ENCODE measurements at places on chromosomes 1 and 21.

- no peak for DNase-seq
These were observed 9.8 kb upstream of the ERMAP start for GRCh38 chr1:42807056-42807668.

DNA sequence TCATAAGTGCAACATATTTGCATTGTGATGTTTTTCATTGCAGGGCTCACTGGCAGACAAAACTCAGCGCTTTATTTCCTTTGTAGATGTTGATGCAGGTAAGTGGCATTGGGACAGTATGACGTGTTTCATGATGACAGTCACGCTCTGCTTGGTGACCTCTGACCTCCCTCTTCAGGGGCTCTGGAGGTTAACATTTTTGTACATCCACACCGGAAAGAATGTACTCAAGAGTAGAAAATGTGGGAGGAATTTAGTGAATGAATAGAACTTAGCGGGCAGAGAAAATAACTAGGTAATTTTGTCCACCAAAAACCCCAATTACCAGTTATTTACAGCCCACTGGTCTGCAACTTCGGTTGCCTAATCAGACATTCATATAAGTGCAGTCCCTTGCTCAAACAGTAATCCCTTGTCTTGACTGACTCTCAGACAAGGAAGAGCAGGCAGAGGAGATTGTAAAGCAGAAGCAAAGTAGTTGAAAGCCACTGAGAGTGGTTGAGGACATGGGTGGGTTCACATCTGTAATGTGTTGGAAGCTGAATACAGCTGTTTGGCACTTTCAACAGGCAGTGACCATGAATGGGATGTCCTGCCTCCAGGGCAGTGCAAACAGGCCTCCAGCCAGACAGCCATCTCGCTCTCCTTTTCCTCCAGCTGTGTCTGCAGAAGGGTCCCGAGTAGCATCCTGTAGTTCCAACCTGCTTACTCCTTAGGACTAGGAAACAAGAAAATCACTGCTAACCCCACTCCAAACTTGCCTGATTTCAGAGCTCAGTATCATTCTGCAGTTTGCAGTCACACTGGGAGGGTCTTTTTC is 188.9 kb downstream of the NRIP1 start:
- DNase-seq: no peak

DNA sequence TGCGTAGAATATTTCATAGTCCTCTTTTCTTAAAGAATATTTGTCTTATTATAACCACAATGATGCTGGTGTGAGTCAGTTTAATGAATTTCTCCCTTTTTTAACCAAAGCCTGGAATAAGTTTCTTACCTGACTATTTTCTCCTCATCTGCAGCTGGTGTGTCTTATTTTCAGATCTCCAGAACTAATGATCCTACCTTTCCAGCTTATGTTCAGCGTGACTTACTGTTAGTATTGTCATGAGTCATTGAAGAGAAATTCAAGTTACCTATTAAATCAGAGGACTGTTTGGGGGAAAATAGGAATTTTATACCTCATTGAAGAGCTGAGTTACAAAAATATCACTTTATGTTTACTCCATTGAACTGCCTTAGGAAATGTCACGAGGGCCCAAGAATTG is 482.1 kb downstream of the RWDD3 start:
- no peak for DNase-seq

DNA sequence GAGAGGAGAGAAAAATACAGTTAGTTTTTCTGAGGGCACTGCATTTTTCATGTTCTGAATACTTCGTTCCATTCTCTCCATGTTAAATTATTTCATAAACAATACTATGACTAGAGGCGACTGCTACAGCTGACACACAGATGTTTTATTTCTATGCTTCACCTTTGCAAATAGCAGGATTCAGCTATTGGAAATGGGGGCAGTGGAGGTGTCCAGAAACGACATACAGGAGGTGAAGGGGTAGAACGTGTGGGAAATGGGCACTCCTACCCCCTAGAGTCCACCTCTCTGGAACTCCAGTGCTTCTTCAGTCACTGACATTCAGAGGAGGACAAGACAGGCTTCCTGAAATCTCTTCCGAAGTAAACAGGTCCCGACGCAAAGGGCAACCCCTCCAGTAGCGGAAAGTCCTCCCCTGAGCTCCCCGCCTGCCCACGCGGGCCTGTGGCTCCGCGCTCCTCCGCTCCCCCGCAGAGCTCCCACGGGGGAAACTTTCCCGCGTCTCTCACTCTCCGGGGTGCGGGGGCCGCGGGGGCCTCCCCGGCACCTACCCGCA is 480 bp downstream of the DPYD start:
- no peak for DNase-seq

DNA sequence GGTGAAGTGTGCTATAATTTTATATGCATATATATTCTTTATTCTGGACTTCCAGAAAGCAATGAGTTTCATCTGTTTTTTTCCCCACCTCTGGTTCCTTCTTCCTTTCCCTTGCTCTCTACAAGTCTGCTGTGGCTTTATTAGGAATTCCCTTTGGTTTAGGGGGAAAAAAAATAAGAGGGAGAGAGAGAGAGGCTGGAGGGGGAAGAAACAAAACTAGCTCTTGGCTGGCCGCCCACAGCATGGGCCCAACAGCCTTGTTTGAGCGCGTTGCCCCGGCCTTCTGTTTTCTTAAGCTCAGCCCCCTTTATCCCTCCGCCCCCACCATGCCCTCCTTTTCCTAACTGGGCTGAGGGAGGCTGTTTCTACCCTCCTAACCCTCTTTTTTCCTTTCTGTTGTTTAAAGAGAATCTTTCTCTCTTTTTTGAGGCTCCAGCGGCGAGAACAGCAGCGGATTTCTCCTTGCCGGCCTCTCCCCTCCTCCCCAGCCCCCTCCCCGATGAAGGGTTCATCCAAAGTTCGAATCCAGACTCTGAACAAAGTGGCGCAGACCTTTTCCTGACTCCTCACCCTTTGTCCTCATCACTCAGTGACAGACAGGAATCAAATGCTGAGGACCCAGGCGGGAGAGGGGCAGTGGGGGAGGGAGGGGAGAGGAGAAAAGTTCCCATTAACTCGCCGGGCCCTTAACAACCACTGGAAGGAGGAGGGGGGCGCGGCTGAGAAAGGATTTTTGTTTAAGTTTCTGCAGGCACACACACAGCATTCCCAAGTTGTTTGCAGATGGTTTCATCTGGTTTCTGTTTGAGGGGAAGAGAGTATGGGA is 29.7 kb downstream of the PBX1 start:
- no peak for DNase-seq

DNA sequence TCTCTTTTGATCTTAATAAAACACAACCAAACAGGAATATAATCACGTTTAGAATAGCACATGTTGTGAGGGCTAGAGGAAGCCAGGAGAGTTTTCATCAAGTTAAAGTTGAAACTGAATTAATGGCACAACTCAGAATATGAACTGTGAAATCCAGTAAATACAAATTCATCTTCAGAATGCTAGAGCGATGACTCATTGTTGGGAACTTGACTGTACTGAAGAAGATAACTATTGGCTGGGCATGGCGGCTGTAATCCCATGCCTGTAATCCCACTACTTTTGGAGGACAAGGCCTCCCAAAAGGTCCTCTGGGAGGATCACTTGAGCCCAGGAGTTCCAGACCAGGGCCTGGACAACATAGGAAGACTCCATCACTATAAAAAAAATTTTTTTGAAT is 8.8 kb downstream of the SYF2 start:
- no peak for DNase-seq

DNA sequence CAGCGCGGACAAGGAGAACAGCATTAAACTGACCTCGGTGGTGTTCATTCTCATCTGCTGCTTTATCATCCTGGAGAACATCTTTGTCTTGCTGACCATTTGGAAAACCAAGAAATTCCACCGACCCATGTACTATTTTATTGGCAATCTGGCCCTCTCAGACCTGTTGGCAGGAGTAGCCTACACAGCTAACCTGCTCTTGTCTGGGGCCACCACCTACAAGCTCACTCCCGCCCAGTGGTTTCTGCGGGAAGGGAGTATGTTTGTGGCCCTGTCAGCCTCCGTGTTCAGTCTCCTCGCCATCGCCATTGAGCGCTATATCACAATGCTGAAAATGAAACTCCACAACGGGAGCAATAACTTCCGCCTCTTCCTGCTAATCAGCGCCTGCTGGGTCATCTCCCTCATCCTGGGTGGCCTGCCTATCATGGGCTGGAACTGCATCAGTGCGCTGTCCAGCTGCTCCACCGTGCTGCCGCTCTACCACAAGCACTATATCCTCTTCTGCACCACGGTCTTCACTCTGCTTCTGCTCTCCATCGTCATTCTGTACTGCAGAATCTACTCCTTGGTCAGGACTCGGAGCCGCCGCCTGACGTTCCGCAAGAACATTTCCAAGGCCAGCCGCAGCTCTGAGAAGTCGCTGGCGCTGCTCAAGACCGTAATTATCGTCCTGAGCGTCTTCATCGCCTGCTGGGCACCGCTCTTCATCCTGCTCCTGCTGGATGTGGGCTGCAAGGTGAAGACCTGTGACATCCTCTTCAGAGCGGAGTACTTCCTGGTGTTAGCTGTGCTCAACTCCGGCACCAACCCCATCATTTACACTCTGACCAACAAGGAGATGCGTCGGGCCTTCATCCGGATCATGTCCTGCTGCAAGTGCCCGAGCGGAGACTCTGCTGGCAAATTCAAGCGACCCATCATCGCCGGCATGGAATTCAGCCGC is 2.5 kb downstream of the S1PR1 start:
- no peak for DNase-seq

- no peak for DNase-seq
These were observed 535.8 kb upstream of the DAB1 start for GRCh38 chr1:57959531-57960241.

DNA sequence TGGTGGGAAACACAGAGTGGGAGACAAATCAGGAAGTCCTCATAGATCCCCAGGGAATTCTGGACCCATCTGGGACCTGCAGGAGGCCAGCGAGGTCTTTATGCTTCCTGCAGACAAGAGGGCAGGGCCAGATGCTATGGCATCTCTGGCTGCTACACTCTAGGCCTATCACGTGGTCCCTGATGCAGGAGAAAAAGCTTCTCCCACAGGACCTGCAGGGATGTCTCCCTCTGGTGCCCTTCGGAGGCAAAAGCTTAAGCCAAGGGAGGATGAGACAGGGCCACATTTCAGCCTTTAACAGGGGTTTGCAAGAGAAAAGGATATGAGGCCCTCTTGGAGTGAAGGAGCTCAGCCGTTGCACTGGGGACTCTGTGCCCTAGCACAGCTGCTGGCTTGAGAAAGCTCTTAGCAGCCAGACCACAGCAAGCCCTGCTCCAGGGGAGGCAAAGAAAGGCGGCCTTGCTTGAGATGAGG is 243.0 kb downstream of the C1orf94 start:
- DNase-seq: no peak

GRCh38 chr1:207440626-207441025 is 13.5 kb upstream of the CR2 start:
- no peak for DNase-seq

- no peak for DNase-seq
These were observed 1481.7 kb downstream of the AMY1C start for GRCh38 chr1:105231378-105231777.

GRCh38 chr1:202237052-202237451 is 43.5 kb downstream of the LGR6 start:
- peak; percentile 81 for DNase-seq

DNA sequence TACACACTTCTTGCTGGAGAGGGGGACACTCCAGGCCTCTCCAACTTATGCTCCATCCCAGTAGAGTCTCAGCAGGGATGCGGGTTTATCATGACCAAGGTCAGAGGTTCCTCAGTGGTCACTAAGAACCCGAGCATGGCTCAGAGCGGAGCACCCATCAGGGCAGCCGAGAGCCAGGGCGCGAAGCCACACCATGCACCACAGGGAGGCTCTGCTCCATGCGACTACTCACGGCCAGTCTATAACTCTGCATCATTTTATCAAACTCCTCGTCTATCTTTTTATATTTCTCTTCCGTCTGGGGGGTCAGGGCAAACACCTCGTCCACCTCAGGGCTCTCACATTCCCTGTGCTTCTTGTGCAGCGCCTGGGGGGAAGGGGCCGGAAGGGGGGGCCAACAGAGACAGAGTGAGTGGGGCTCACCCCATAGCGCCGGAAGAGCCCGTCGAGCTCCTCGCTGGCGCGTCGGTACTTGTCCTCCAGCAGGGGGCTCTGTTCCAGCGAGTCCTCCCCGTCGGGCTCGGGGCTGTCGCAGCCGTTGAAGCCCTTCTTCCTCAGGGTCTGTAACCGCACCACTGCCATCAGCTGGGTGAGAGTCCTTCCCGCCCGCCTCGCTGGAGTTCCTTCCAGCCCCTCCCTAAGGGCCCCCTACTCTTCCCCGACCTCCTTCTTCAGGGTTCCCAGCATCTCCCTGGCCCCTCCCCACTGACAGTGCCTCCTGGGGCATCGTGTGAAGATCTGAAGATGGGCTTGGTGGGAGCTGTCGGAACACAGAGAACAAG is 20.0 kb downstream of the MEF2D start:
- peak; percentile 78 for DNase-seq

- no peak for DNase-seq
These were observed 35.5 kb downstream of the SRSF11 start for GRCh38 chr1:70256664-70257063.

GRCh38 chr1:3181956-3182355 is 113.0 kb downstream of the PRDM16 start:
- no peak for DNase-seq

DNA sequence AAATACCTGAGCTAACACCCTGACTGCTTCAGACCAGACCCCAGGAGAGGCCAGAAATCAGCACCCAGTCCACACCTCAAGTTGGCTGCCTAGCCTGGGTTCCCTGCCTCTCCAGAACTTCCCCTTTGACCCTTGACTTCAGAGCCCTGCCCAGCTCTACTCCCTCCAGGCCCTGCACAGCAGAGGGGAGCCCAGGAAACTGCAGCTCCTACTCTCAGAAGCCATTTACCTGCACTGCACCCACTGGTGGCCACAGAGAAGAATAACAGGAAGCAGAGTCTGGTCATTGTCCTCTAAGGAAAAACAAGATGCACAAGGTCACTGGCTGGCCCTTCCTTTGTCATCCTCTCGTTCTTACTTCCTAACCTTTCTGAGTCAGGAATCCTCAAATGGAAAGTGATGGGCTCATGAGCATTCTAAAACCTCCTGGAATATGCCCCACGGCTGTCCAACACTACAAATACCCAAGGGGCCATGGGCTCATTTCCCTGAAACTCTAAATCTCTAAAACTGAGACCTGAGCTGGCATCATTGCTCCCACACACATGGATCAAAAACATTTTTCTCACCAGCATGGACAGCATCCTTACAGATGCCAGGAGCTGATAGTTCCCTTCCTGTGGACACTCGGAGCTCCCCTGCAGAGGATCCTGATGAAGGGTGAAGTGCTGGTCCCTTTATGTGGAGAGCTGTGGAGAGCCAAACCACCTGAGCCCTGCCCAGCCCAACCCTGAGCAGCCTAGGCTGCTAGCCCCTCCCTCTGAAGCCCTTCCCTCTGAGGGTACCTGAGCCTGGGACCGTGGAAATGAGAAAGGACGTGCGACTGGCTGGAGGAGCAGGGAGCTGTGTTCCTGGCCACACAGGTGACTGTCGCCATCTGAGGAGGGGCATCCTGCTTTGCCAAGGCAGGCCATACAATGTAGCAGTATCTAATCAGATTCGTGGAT is at the start of gene ITLN2:
Gene ITLN2, minus strand, starts transcription at position 652 of the 947 bp plus-strand sequence. Its CDS starts 68 bp downstream, at position 584.
- peak; percentile 63 for DNase-seq

Measured in K562 (cell line).